ENCODE measurements at places on chromosomes 4 and X.

GRCh38 chr4:71584585-71584984 is 199.3 kb downstream of the GC start:
- DNase-seq = no peak

- DNase-seq = no peak
Observed at GRCh38 chr4:129455482-129455881, 359.5 kb downstream of the C4orf33 start.

- no peak for DNase-seq
Observed at GRCh38 chr4:94574616-94575015, 122.9 kb downstream of the PDLIM5 start.

- peak; percentile 68 for DNase-seq
Observed at GRCh38 chr4:55312489-55313101, 33.4 kb upstream of the SRD5A3 start.

- DNase-seq = no peak
Observed at GRCh38 chrX:63675716-63676115, 109.3 kb downstream of the ARHGEF9 start.

DNA sequence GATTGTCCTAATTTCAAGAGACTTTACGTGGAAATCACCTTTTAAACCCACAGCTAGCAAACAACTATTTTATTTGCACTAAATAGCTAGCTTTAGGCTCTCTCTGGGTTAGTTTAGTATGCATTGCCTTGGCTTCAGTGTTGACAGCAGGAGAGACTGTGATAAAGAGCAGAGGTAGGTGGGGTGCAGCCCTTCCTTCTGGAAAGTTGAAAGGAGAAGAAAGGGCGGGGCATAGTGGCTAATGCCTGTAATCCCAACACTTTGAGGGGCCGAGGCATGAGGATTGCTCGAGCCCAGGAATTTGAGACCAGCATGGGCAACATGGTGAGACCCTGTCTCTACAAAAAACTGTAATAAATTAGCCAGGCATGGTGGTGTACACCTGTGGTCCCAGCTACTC is 29.0 kb upstream of the TMEM154 start:
- peak; percentile 11 for DNase-seq

- peak; percentile 81 for DNase-seq
Observed at GRCh38 chr4:54165438-54165837, 63.7 kb upstream of the PDGFRA start.

DNA sequence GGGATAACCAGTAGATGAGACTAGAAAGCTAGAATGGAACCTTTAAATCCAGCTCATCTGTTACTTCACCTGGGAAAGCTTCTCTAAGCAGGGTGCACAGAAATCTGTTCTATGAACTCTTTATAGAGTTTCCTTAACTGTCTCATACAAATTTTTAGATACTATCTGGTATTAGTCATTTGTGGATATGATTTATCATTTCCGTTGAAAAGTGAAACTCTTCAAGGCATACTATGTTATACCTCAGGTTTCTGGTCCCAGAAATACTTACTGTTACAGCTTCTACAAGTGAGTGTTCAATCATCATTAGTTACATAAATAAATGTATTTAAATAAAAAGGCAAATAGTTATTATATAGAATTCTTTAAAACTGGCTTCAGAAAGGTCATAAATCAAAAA is 298.3 kb upstream of the AGA start:
- peak; percentile 21 for DNase-seq

DNA sequence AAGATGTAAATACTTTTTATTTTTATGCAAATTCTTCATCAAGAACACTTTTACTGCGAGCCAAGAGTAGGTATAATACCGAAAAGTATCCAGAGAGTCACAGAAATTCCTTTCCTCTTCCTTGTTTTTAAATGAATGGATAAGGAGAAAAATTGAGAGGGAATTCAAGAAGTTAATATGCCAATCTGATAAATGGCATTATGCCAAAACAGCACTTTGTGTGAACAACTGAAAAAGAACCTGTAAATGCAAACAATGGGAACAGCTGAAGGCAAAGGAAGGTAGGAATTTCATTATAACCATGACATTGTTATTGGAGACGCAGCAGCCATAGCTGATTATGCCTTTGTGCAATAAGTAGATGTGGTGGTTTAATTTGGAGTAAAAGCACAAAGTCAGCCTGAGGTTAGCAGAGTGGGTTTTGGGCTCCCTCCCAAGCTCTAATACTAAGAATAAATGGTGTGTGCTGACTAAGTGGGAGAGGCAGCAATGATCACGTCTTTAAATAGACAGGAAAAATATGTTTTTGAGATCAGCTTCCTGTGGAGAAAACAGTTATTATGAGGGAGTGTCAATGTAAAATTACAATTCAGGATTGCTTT is 209.8 kb upstream of the NDST4 start:
- DNase-seq = no peak

DNA sequence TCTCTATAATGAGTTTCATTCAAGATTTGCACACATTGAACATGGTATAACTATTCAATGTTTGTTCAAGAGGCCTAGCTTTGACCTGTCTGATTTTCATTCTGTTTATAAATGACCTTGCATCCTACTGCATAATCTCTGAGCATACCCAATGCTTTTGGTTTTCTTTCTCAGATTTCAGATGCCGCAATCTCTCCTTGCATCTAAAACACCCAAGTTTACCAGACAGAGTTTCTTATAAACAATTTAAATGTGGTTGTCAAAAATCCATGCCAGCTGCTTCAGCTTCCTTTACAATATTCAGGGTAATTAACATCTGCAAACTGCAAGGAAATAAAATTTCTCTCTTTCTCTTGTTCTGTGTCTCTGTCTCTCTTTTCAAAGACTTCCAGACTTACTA is 123.0 kb upstream of the PCDH18 start:
- DNase-seq = no peak

DNA sequence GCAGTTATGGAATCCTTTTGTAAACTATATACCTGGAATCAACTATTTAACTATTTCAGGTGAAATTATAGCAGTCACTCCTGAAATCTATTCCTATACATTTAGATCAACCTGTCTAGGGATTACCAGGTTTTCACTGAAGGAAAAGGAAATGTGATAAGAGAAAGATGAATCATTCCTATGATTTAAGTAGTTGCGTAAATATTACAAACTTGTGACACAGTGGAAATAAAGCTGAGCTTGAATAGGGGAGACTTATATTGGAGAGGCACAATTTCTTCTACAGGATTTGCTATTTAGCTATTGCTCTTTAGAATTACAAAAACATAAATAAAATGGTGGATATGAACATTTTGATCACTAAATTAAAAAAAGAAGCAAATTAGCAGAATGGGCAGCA is 284.1 kb upstream of the EPHA5 start:
- peak; percentile 36 for DNase-seq

GRCh38 chr4:154041640-154042039 is 252.8 kb upstream of the SFRP2 start:
- no peak for DNase-seq

DNA sequence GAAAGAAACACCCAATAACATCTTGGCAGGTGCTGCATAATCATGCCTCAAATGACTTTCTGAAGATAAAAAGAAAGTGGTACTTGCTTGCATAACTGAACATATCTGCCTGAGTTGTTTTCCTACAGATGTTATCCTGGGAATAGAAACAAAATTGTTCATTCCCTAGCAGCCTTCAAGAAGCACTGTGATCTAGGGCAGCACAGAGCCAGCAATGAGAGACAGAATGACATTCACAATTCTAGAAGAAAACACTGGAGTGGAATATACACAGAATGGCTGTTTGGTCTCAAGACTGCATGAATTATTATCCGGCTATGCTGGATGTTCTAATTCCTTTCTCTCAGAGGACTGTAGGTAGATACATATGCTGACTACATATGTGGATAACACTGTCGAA is 790.9 kb downstream of the PDHA2 start:
- DNase-seq = no peak

DNA sequence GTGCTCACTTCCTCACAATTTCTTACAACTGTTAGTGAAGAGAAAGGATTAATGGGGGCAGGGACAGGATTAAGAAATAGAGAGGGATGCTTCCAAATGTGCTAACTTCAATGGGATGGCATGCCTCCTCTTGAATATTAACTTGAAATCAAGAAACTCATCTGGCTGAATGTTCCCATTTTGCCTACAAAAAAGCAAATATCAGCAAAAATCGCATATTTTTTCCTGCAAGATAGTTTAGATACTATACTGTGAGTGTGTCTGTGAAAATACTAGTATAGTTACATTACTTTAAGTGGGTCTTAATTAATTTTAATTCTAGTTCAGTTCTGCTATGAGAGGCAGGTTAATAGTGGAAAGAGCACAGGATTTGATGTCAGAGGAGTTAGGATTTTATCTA is 4.9 kb downstream of the PAICS start:
- DNase-seq = no peak

DNA sequence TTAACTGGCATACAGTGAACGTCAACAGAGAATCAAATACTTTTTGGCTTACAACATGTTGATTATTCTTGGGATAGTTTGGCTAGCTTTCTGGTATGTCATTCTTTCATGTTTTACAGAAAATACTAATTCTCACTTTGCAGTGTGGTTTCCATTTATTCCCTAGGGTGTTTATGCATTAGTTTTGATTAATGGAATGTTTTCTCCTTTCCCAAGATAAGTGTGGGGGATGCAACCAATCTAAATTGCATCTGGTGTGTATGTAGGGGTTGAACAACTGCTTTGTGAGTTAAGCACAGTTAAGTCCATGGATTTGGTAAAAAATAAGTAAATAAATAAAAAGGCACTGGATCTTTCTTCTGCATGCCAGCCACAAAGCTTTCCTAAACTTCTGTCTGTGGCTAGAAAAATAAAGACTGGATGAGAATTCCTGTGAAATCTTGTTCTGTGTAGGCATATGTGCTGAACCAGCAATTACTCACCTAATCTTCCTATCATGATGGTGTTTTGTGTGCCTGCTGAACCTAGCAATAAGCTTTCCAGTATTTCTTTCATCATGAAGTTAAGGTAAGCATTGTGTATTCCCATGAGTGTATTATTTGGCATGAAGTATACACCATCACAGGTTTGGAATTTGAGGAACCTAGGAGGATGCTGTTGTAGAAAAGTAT is 50.6 kb upstream of the TENM3 start:
- peak; percentile 80 for DNase-seq

Measured in epithelial cell of esophagus (primary cell).